ENCODE measurements at places on chromosomes 7 and 10.
A peak's percentile ranks its signal among the peaks of the same experiment; 100 is the strongest.

DNA sequence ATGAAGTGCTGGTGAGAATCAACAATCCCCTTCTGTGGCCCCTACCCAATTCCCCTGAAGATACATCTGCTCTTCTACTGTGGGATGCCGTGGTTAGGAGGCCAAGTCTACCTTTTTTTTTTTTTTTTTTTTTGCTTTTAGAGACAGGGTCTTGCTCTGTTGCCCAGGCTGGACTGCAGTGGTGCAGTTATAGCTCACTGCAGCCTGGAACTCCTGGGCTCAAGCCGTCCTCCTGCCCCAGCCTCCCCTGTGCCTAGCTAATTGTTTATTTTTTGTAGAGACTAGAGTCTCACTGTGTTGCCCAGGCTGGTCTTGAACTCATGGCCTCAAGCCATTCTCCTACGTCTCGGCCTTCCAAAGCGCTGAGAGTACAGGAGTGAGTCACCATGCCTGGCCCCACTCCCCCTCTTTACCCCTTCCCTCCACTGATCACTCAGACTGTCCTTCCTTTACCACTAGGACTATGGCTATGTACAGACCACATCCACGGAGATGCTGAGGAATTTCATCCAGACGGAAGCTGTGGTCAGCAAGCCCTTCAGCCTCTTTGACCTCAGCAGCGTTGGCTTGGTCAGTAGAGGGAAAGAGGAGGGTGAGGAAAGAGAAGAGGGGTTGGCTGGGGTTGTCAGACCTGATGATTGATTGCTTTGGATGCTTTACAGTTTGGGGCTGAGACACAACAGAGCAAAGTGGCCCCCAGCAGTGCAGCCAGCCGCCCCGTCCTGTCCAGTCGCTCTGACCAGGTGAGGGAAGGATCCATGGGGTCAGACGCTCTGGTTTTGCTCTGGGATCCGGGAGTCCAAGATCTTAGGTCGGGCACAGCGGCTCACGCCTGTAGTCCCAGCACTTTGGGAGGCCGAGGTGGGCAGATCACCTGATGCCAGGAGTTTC is 1.8 kb downstream of the AP4M1 start:
- peak; percentile 94 for DNase-seq

GRCh38 chr10:127576740-127577161 is 27.6 kb downstream of the NPS start:
- DNase-seq, result no peak

DNA sequence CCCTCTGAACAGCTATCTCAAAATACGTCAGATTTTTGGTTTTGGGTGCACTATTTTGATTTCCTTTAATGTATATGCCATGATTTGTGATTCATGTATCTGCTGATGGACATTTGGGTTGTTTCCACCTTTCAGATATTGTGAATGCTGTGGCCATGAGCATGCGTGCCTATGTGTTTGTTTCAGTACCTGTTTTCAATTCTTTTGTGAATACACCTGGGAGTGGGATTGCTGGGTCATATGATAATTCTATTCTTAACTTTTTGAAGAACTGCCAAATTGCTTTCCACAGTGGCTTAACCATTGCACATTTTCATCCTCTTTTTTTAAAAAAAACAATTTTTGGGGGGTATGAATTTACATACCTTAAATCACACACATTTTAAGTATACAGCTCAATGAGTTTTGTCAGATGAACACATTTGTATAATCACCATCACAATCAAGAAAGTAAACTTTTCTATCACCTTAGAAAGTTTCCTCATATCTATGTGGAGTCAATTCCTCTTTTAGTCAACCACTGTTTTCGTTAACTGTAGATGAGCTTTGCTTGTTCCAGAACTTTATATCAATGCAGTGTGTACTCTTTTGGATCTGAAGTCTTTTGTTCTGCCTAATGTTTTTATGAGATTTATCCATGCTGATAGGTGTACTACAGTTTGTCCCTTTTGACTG is 36.9 kb downstream of the CYP26A1 start:
- no peak for DNase-seq

DNA sequence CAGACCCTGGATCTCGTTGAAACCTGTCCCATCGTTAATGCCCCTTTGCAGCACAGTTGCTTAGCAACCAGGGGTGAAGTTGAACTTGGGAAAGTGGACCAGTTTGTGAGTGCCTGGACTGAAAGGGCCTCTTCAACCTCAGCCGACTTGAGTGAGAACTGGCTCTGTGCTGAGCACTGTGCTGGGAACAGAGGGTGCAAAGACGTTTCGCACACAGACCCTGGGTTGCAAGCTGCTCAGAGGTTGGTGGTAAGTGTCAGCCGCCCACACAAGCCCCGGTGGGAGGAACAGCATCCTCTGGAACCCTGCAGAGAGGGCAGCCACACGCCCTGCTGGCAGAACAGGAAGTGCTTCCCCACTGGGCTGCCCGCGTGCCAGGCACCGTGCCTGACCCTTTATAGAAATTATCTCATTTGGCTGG is 89.2 kb downstream of the CARD11 start:
- DNase-seq, result no peak

DNA sequence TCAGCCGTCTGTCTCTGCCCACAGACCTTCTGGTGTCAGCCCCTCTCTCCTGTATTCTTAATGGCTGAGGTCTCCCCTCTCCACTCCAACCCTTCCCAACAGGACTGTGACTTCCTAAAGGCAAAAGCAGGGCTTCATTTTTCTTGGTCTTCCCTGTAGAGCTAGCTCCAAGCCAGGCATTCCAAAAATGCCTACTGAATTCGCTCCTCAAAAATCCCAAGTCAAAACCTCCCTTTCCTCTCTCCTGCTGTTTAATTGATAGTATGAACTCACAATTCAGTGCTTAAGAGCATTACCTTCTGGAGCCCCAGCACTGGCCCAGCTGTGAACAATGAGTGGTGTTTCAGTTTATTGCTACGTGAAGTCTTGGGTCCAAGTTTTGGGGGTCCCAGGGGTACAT is 628.4 kb downstream of the PARD3 start:
- no peak for DNase-seq

All from fibroblast of villous mesenchyme (primary cell).